Foreskin keratinocyte (primary cell): ENCODE measurements at places on chromosomes 2 and 18.
A peak's percentile ranks its signal among the peaks of the same experiment; 100 is the strongest.

- no peak for DNase-seq
Observed at GRCh38 chr2:226295681-226296080, 503.9 kb downstream of the IRS1 start.

GRCh38 chr2:188752311-188752710 is 221.9 kb upstream of the COL3A1 start:
- no peak for DNase-seq

- DNase-seq = no peak
Observed at GRCh38 chr2:52695731-52696130, 1071.9 kb upstream of the CHAC2 start.

- no peak for DNase-seq
Observed at GRCh38 chr2:16890081-16890480, 224.4 kb upstream of the CYRIA start.

DNA sequence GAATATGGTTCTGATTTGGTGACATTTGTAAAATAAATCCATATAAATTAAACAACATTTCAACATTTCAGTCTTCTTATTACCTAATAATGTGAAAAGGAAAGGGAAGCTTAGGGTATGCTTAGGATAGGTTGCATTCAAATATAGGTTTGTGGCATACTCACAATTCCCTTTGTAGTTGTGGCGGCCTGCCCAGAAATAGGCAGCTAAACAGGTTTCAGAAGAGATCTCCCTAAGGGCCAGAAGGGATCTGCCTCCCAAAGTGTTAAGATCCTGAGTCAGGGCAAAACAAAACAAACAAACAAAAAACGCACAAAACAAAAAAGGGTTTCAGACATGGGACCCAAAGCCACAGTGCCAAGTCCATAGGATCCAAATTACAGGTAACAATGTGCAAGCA is 41.4 kb upstream of the TCF7L1 start:
- no peak for DNase-seq

DNA sequence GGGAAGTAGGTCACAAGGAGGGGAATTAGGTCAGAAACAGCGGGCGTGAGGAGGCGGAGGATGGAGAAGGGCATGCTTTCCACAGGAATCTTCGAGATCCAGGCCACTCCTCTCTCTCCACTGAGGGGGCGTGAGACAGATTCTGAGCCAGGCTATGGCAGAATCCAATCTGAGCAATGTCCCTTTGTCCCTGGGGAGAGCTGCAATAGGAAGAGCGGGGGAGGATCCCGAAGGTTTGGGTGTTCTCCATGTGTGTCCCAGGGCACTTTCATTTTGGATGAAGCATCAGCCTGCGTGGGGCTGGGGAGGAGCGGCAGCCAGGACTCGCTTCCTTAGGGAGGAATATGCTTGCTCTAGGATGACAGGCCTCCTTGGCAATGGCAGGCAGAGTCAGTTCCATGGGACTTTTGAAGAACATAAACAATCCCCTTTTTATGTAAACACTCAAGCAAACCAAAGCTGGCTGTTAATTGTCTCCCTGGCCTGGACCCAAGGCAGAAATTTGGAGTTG is 84.0 kb downstream of the LIPG start:
- DNase-seq = no peak

DNA sequence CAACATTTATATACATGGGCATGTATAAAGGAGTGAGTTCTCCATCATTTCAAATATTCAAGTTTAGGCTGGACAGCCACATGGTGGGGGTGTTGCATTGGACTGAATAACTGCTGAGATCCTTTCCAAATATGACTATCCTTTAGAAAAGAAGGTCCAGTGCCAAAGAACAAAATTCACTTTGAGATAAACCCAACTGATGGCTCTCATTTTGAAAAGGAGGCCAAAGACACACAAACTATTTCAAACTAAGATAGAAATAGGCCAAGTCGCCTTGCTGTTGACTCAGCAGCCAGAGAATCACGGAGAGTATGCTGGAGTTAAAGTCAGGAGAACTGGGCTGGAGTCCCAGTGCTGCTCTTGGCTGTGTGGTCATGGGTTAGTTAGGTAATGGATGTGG is 204.5 kb upstream of the LRATD1 start:
- DNase-seq = no peak

GRCh38 chr2:129252781-129253460 is 726.5 kb upstream of the RAB6C start:
- DNase-seq = peak; percentile 84

- no peak for DNase-seq
Observed at GRCh38 chr2:74111380-74111779, 36.3 kb downstream of the BOLA3 start.

DNA sequence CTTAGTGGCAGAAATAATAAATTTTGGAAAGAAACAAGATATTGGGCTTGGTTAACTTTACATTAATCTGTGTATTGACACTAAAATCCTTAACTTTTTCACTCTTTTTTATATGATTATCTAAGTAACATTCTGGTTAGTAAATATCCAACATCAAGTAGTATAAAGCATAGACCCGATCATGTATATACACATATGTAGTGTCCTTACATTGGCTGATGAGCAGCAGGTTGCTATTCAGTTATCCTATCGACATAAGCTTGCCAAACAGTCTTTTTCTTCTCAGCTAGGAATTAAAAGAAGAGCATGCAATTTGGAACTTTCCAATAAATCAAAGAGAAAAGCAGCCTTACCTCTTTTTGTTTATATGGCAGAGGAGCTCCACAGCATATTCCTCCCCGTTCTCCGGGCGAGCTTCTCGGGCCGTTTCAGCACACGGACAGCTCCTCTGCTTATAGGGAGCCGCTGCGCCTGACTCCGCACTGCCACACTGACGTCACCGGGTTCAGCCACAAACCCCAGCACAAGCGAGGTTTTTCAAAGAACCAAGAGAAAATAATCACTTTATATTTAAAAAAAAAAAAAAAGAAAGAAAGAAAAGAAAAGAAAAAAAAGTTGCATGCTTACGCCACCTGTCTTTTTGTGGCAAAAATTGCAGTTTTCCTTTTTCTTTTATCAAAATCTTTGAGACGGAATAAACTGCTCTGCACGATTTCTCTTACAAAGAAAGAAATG is at the start of gene SCG2:
Gene SCG2 (minus strand): TSS at position 430 of the 735 bp plus-strand sequence. CDS start 3,079 bp downstream, outside the sequence.
- DNase-seq = peak; percentile 65

DNA sequence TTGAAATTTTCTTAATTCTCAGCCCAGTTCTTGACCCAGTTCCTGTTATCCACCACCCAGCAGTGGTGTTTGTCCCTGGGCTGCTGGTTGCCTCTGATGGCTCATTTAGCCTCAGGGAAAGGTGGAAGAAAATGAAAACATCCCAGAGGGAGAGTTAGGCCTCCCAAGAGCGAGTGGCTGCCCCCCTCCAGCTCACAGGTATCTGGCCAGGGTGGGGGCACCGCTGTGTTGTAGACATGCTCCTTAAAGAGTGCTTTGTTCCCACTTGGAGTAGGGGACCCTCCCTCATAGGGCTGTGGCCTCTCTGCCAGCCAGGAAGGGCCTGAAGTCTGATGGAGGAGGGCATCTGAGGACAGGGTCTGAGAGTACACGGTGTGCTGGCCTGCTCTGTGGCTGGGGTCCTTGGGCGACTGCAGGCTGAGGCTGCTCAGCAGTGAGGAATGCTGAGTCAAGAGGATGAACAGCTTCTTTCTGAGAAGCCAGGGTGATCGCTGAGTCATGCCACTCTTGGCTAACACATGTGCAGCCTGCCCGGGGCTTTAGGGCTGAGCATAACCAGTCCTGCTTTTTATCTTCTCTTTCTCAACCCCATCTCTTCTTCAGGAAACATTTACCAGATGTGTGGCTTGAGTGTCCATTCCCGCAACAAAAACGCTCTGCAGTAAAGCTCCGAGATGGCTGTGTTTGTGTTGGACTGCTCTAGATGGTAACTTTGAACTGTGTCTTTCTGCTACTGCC is 72.3 kb downstream of the IL1R2 start:
- DNase-seq = peak; percentile 90
